Left lung (tissue), 14 donors: ENCODE measurements at places on chromosomes 16 and 17. TPM values are rescaled to one million over a fixed set of nuclear protein-coding genes. Genes with fewer than 3 reads are reported as not detected.

- DNase-seq = no peak
Observed at GRCh38 chr16:11472851-11473250, 113.9 kb downstream of the LITAF start.

GRCh38 chr17:41739661-41740352 lies 5.4 kb upstream of the HAP1 start:
- no peak for DNase-seq

CCL8 gene
- 0.34 TPM for polyA plus RNA-seq

OR3A3 gene
- polyA plus RNA-seq = not detected

TERB1 gene
- 0.14 TPM for polyA plus RNA-seq
